ENCODE measurements at places on chromosomes 5 and 9.

GRCh38 chr5:63803165-63803564 lies 159.1 kb downstream of the HTR1A start:
- no peak for DNase-seq

- DNase-seq, result no peak
Measured at GRCh38 chr5:158874343-158874742, 225.4 kb downstream of the EBF1 start.

DNA sequence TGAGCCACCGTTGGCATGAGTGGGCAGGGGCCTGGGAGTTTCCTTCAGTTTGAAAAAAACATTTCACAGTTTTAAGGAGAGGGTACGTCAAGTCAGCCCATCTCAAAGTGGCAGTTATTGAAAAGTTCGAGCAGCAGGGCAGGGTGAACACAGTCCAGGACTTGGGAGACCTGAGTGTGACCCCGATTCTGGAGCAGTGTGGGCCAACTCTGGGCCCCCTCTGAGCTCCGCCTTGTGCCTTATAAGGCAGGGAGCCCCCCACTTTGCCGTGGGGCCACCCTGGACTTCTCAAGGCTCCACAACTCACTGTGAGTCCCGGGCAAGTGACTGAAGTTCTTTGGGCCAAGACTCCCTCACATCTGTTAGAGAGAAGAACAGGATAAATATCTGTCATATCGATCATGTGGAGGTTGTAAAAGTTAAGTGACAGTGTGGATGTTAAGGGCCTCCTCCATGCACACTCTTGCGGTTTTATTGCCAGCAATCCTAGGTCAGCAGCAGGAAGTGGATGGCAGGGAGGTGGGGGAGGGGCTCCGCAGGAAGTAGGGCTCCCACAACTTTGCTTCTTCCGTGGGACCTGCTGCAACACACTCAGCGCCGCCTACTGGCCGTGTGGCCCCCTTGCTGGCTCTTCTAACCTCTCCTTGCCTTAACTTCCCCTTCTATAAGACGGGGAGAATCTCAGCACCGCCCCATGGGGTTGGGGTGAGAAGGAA lies 38.4 kb downstream of the HRH2 start:
- DNase-seq, result peak; percentile 82

DNA sequence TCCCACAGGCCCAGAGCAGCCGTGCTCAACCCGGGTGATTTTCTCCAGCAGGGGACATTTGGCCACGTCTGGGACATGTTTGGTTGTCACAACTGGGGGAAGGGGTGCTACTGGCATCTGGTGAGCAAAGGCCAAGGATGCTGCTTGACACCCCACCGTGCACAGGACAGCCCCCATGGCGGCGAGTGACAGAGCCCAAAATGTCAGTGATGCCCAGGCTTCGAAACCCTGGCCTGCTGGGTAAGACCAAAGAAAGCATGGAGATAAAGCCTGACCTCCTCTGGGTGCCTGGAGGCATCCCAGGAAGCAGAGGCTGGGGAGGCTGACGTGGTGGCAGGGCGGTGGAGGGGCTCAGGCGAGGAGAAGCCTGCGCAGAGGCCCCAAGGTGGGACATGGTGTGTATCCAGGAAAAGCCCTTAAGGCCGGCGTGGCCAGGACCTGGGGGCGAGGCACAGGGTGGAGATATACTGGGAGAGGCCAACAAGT lies 66.4 kb downstream of the ZNF354C start:
- no peak for DNase-seq

DNA sequence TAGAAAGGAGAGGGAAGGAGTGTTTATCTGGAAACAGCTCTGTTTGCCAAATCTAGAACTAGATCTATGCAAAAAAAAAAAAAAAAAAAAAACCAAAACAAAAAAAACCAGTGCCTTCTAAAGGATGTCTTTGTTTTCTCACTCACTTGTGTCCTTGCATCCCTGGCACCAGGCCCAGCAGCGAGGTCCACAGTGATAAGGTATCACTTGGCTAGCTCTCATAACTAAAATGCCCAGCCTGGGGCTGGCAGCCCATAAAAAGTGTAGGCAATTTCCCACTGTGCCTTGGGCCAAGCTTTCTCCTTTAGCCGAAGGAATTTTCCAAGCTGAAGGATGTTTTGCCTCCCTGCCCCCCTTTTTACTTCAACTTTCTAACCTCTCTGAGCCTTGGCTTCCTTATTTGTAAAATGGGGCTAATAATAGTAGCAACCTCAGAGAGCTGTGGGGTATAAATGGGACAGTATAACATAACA lies 20.8 kb downstream of the RGS3 start:
- DNase-seq, result peak; percentile 88

DNA sequence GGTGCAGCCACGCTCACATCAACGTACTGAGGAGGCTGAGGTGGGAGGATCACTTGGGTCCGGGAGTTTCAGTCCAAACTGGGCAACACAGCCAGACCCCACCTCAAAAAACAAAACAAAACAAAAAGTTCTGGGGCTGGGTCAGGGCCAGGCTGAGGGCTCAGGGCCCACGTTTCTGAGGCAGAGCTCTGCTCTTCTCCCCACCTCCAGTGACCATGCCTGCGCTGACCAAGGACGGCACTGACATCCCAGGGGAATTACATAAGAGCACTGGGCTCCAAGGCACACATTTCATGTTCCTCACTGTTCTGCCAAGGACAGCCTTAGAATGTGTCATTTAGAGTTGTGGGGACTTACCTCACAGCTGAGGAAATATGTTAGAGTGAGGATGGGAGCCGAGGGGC lies 40.4 kb upstream of the TESK1 start:
- DNase-seq, result no peak

DNA sequence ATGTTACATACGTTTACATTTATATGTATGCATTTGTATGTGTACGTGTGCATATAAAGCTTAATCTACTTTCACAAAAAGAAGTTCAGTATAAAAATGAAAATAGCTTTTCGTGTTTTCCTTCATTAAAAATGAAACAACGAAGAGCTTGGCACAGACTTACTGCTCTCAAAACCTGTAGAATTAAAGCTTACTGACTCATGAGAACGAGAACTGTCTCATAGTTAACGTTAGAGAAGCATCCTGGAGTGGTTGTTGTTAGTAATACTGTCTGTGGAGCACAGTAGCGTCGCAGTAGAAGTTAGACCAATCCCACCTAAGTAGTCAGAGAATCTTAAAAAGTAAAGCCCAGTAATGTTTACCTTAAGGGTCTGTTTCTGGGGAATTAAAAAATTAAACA lies 1.3 kb downstream of the MAT2B start:
- DNase-seq, result no peak

- no peak for DNase-seq
Measured at GRCh38 chr5:158388021-158388420, 529.1 kb upstream of the CLINT1 start.

- DNase-seq, result no peak
Measured at GRCh38 chr9:4375424-4376200, 75.7 kb upstream of the GLIS3 start.

DNA sequence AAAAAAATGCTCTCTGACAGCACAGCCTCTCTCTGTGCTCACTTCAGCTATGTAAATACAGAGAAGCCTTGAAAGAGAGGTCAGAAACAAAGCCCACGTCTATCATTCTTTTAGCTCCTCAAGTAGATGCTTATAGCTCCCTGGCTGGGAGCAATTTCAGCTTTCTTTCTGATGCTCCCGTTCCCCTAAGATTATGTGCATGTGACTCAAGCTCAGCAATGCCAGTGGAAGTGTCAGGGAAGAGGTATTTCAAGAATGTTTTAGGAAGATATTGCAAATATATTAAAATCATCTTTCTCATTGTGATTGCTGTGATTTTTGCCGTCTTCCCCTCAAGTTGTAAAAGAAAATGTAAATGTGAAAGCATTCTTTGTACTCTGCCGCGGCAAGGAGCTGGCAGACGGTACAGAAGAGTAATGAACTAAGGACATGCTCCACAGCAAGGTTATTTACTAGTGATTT lies 1353.7 kb upstream of the ACO1 start:
- no peak for DNase-seq

GRCh38 chr5:13331585-13331984 lies 612.9 kb downstream of the DNAH5 start:
- no peak for DNase-seq

DNA sequence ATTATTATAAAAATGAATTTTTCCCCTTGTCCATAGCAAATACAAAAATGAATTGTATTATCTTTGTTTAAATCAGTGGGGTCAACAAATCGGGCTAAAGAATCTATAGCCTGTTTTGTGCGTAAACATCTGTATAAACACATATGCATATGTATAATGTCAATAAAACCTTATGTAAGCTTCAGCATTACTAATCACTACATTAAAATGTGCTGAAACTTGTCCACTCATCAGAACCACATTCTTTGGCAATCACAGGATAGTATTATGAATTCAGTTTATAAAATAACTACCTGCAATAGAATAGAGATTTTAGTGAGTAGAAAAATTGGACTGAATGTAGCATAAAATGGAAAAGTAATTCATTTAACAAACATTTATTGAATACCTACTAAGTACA lies 30.6 kb downstream of the RGMB start:
- DNase-seq, result no peak

DNA sequence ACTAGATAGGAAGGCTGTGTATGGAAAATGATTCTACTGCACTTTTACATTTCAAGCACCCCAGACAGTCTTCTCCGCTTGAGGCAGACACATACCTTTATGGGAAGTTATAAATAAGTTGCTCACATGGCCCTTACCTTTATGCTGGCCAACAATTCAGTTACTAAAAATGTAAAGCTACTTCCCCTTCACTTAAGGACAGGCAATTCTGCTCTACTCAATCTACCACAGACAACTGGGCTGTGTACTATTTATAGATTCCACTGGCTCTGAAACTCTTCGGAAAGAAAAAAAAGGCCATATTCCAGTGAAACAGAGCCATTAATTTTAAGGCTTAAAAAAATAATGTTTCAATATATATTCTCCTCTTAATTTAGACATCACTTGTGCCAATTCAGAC lies 59.4 kb downstream of the ELAVL2 start:
- DNase-seq, result no peak

DNA sequence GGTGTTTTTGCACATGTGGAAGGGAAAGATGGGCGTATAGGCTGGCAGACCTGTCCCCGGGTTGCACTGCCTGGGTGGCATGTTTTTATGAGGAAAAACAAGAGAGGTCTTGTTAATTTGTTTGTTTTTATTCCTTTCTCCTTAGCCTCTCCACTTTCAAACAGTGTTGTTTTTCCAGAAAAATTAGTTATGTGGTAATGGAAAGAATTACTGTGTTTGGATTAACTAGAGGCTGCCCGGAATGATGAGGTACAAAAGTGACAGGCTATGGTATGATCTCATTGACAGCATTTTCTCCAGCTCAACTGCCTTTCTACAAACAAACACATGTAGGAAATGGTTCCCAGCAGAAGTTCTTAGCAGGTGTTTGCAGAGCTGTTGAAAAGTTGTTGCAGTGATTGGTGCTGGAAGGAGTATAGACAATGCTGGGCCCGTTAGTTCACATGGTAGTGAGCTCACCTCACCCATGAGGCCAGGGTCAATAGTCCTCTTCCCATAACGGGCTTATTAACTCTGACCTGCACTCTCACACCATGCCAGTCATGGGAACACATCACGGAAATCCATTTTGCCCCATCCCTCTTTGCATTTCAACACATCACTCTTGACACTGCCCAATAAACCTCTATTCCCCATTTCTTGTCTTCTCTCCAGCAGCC lies 111.3 kb upstream of the SAP30L start:
- DNase-seq, result no peak

DNA sequence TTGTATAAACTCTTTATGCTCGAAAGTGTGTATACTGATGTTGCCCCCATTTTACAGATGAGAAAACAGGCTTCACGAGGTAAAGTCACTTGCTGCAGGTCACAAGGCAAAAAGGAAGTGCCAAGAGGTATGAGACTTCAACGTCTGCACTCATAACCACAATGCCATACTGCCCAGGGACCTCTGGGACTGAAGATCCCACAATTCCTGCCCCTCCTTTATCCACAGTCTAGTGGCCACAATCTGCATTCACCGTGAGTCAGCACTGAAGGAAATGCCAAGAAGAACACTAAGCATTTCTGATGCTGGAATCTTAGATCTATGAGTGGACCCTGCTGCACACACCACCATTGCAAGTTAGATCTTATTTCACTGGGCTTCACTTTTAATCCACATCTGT lies 37.3 kb downstream of the MED27 start:
- no peak for DNase-seq

DNA sequence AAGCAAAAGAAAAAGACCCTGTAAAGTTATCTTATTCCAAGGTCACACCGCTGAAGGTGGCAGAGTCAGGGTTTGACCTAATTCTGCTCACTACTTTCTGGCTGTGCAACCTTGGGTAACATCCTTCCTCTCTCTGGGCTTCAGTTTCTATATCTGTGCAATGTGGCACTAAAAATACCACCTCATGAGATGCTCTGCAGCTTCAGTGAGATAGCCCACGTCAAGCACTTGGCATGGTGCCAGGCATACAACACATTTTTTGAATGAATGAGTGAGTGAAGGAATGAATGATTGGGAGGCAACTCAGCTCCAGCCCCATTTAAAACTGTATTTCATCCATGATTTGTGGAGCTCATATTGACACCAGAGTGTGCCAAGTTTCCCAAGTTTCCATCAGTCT lies 62.3 kb downstream of the FOXI1 start:
- no peak for DNase-seq

- no peak for DNase-seq
Measured at GRCh38 chr9:76665458-76665857, 98.8 kb upstream of the PCA3 start.

DNA sequence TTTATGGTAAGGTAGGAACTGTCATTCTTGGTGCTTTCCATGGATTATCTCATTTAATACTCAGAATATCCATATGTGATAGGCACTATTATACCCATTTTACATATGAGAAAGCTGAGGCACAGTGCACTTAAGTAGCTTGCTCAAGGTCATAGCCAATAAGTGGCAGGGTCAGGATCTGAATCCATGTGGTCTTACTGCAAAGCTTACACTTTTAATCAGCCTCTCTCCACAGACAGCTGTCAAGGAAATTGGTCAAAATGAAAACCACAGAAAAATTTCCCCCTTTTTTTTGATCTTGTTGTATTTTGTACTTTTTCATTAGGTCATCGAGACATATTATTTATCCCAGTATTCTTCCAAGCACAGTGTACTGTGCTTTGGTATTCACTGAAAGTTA lies 78.5 kb downstream of the ERCC6L2 start:
- no peak for DNase-seq

DNA sequence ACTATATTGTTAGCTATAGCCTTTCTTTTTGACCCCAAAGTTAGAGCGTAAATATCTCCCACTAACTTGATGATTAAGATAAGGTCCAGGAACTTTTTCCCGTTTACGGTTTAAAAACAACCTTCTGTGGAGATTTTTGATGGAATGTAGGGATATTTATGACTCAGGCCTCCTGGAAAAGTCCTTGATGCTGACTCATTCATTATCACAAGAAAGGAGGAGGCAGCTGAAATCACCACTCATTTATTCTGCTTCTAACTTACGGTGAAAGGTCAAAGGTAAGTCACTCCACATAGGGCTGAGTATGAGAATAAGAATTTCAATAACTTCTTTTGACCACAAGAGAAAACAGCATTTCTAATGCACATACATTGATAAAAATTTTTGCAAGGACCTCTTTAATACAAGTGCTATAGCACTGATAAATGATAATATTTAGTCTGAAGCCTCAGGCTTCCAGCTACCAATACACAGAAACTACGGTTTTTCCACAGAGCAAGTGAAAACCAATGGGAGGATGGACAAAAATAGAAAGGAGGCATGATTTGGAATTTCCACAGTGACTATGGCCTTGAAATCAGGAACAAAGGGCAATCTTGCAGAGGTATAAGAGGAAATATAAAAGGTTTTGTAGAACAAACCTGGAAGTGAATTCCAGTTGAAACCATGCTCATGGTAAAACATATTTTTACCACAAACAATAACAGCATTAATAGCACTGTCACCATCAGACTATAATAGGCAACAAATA lies 146.5 kb downstream of the PPP2R2B start:
- DNase-seq, result no peak

- no peak for DNase-seq
Measured at GRCh38 chr5:34608859-34609648, 47.1 kb upstream of the RAI14 start.

Measured in left cardiac atrium (tissue), 4 donors.